ENCODE measurements at places on chromosomes 6 and 20.

GRCh38 chr6:72424476-72424875 lies 197.4 kb upstream of the KCNQ5 start:
- DNase-seq: no peak

DNA sequence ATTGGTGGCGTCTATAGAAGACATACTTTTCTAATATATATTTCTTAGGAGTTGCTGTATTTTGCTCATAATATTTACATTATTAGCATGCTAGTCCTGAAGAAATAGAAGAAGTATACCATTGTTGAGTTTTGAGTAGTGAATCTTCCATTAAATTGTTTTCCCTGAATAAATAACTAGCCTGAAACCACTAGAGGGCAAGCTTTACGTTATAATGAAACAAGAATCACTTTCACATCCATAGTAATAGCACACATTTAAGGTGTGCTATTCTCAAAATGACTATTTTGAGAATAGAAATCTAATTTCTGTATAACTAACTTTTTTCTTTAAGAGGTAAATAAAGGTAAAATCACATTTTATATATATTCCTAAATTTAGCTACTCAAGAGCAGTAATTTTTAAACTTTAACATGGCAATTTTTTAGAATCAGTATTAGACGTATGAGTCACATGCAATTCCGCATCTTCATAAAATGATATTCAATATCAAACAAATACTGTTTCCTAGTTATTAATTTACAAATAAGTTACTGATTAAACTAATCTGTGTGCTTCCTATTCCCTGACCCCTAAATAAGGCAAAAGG lies 213.2 kb upstream of the MANEA start:
- DNase-seq: no peak

- no peak for DNase-seq
These were observed 292.4 kb upstream of the CHD6 start for GRCh38 chr20:41910558-41910957.

- peak; percentile 71 for DNase-seq
These were observed 535 bp upstream of the DNAAF9 start for GRCh38 chr20:3407771-3408637.

DNA sequence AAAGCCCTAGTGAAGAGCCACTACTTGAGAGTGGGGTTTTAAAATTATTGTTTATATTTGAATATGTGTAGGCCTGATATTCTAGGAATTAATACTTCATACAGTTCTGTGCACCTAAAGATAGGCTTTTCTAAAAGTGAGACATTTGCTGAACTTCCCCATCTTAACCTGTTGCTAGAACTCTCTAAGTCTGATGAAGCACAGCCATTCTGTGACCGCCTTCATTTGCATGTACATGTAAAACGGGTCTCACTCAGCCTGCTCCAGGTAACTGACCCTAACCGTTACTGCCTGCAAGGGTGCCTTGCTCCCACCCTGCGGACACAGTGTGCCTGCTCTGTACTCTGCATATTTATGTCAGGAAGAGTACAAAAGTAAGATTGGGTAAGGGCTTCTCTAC lies 44.3 kb upstream of the IRF4 start:
- no peak for DNase-seq

GRCh38 chr6:169646906-169647567 lies 54.8 kb downstream of the WDR27 start:
- no peak for DNase-seq

GRCh38 chr6:29631209-29631810 lies 1.7 kb downstream of the GABBR1 start:
- DNase-seq: no peak

DNA sequence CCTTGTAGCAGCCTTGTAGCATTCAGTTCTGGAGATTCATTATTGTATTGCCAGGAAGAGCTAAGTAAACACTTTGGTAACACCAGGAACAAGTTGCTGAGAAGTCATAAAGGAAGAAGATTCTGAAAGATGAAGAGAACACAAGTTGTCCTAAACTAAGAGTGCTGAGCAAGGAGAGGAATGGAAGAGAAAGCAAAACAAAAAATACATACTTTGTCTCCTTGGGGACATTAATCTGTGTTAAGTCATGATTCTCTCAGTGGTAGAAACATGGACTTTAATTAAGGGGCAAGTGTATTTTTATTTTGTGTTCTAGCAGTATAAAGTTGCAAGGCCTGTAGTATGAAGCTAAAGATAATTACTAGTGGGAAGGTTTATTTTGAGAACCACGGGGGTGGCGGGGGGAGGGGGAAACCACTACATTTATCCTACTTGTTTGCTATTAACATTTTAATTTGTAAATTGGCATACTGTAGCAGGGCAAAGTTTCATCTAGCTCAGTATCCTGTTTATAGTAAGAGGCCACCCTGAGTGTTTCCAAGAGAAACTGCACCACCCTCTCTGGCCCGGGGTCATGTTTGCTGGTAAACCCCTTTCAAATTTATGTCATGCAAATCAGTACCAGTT lies 463.0 kb downstream of the CDKAL1 start:
- DNase-seq: peak; percentile 29

GRCh38 chr20:46361381-46361780 lies 45.0 kb downstream of the ELMO2 start:
- no peak for DNase-seq

DNA sequence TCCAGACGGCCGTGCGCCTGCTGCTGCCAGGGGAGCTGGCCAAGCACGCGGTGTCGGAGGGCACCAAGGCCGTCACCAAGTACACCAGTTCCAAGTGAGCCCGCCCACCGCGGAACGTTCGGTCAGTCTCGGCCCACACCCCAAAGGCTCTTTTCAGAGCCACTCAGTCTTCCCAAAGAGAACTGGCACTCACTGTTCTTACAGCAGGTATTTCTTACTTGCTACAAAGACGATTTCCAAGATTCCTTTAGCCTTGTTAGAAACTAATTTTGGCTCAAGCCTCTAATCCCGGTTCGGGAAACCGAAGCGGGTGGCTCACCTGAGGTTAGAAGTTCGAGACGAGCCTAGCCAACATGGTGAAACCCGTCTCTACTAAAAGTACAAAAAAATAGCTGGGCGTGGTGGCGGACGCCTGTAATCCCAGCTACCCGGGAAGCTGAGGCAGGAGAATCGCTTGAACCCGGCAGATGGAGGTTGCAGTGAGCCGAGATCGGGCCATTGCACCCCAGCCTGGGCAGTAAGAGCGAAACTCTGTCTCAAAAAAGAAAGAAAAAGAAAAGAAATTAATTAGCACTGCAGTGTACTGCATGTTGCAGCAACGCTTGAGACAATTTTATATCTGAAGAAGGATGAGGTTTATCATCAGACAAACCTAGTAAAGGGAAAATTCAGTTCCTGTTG lies 73.1 kb downstream of the OR2B2 start:
- peak; percentile 63 for DNase-seq

GRCh38 chr6:14059791-14060436 lies 57.7 kb upstream of the CD83 start:
- DNase-seq: no peak

DNA sequence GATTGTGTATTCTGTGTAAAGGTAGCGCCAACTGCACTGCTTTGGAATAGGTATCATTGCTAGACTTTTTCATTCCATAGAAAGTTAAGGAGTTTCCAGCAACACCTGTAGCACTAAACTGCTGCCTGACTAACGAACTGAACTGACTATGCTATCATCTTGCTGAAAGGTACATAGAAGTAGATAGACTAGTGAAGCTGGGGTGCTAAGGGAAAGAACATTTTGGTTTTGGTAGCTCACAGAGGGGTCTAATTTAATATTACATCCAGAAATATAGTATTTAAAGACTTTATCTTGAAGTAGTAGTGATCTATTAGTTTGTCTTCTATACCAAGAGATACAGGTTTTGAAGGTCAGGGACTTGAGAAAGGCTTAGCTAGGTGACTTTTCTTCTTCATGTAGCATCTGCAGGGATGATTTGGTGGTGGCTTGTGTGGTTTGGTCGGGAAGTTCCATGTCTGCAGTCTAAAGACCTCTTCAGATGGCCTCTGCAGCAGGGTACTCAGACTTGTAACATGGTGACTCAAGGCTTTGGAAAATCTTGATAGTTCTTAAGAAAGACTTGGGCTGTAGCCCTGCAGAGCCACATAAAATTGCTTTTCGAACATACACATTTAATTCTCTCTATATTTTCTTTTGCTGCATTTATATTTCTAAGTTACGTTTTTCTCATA lies 10.2 kb downstream of the SENP6 start:
- no peak for DNase-seq

DNA sequence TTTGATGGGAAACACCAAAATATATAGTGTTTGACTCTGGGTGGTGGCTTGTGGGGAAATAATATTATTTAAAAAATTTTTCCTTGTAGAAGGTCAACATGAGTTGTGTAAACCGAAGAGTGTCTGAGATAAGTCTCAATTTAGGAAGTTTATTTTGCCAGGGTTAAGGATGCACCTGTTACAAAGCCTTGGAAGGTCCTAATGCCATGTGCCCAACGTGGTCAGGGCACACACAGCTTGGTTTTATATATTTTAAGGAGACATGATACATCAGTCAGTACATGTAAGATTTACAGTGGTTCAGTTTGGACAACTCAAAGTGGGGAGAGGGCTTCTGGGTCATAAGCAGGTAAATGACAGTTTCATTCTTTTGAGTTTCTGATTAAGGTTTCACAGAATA lies 162.1 kb downstream of the ZFAND3 start:
- no peak for DNase-seq

DNA sequence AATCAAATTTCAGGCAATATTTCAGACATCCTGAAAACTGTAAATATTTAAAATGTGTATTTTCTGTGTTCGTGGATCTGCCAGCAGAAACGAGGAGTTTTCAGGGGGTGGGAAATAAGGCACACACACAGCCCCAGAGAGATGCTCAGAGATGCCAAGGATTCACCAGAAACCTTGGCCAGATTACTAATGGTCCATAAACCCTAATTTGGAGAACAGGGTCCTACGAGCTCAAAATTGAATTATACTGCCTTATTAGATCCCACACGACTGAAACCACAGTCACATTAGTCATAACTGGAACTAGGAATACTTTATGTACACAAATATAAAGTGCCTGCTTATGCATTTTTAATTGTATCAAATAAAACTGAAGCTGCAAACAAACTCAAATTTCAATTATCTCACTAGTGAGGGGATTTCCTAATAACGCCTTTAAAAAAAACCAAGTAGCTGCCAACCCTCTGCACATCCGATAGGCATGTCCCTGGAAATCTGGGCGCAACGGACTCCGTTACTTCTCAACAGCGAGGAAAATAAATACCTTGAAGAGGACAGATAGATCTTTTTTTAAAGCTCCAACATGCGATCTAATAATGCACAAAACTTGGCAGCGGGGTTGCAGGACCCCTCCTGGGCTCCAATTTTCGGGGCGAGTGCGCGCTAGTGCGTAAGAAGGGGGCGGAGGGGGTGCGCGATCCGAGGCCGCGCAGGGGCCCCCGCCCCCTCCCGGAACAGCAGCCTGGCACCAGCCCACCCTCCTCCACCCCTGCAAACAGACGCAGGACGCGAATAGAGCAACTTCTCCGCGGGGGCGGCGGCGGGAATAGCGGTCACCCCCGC lies 897 bp downstream of the CHD6 start:
- peak; percentile 46 for DNase-seq

GRCh38 chr6:53714888-53715287 lies 49.3 kb upstream of the KLHL31 start:
- no peak for DNase-seq

GRCh38 chr6:72238900-72239299 lies 352.6 kb downstream of the RIMS1 start:
- DNase-seq: no peak

GRCh38 chr6:139338795-139339194 lies 35.7 kb downstream of the CITED2 start:
- peak; percentile 92 for DNase-seq

GRCh38 chr6:169172456-169172855 lies 81.2 kb downstream of the THBS2 start:
- peak; percentile 93 for DNase-seq

DNA sequence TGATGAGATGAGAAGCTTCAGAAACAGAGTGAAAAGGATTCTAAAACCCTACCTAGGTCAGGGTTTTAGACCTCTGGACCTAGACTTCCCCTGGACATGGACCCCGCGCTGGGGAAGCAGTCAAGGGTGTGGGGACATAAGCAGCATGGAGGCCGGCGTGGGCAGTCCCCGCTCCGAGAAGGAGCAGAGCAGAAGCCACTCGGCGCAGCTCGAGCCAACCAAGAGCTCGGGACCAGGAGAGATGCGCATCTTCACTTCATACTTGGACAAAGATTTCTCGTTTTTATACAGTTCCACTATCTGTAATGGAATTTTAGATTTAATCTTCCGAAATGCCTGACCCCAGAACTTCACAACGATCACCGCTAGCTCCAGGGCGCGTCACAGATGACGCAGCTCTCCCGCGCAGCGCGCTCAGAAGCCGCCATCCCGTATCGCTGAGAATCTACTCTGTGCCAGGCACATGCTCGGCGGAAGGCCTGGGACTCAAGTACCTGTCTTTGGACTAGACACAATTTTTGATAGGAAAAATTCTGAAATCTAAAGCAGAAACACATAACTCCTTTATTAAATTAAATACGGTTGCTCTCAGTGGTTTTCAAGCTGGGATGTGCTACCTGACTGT lies 60.3 kb downstream of the WDR27 start:
- no peak for DNase-seq

DNA sequence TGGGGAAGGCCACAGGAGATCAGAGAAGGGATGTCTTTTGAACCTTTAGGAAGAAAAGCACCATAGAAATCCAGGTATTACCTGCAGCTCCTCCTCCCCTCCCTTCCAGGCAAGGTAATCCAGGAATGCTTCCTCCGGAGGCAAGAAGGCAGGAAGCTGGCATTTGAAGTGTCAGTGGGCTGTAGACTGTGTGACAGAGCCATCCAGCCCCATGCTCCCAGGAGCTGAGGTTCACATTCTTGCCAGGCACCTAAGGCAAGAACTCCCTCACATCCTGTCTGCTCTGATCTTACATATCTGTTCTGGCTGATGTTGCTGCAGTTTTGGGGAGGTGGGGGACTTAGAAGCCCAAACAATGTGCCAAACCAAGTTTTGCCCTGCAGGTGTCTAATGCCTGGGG lies 27.8 kb upstream of the SCUBE3 start:
- DNase-seq: no peak

- peak; percentile 29 for DNase-seq
These were observed 719 bp downstream of the SMPD2 start for GRCh38 chr6:109441069-109441816.
